ENCODE measurements at places on chromosomes 13 and 19. TPM values are rescaled to one million over a fixed set of nuclear protein-coding genes. Genes with fewer than 3 reads are reported as not detected.
A peak's percentile ranks its signal among the peaks of the same experiment; 100 is the strongest.

DNA sequence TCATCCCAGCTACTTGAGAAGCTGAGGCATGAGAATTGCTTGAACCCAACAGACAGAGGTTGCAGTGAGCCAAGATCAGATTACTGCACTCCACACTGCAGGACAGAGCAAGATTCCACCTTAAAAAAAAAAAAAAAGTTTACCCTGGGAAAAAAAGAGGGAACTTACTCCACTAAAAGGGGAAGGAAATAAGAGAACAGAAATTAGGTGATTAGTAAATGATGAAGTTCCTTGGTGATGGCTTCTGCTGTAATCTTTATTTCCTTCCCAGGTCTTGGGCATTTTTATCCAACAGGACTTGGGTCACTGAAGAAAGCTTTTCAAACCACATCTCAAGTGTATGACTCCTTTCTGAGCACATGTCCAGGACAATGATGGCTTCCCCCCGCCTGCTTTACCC, 9.3 kb downstream of the ZNF780A start:
- no peak for DNase-seq

DNA sequence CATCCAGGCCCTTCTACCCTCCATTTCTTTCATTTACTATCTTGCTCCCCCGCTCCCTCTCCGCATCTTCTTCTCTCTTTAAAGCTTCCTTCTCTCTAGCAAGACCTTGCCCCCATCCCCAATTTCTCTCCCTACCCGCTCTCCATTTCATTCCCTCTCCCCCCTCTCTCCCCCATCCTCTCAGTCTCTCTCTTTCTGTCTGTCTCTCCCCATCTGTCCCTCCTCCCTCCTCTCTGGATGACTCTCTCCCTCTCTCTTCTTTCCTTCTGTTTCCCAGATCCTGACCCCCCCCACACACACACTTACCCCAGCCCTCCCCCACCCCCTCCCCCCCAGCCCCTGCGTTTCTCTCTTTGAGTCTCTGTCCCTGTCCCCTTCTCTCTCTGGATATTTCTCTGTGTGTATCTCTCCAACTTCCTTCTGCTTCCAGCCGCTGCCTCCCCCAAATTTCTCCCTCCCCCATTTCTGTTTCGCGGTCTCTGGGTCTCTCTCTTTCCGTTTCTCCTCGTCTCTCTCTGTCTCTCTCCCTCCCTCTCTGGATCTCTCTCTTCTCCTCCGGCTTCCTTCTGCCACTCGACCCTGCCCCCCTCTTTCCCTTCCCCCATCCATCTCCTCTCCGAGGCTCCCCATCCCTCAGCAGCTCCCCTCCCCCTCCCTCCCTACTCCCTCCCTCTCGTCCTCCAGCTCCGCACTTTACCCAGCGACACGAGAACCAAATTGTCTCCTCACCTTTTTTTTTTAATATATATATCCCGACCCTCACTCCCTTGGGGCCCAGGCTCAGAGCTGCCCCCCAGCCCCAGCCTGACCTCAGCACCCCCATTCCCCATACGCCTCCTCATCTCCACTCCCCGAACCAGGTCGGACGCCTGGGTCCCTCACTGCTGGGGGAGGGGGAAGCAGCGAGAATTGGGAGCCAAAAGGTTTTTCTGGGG, 3.6 kb upstream of the CACNG8 start:
- peak; percentile 52 for DNase-seq

Gene SCAF1
- 14.8 TPM for total RNA-seq

- DNase-seq, result no peak
Observed at GRCh38 chr13:31334547-31334946, 134.8 kb downstream of the B3GLCT start.

Gene PRKCG
- total RNA-seq, result under 0.01 TPM
